ENCODE measurements at places on chromosomes 16 and 17.

DNA sequence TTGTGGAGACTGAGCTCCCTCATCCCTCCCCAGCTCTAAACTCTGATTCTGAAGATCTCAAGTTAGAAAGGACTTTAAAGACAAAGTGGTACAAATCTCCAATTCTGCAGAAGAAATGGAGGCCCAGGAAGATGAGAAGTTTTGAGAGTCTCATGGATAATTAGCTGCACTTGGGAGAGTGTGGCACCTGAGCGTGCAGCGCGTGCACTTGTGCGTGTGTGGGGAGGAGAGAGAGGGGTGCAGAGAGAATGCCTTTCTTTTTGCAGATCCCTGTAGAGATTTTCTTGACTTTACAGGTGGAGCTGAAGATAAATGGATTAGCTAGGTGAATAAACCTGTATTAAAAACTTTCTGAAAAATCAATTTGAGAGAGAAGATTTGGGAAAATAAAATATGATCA, 14.8 kb upstream of the AKTIP start:
- DNase-seq: no peak

DNA sequence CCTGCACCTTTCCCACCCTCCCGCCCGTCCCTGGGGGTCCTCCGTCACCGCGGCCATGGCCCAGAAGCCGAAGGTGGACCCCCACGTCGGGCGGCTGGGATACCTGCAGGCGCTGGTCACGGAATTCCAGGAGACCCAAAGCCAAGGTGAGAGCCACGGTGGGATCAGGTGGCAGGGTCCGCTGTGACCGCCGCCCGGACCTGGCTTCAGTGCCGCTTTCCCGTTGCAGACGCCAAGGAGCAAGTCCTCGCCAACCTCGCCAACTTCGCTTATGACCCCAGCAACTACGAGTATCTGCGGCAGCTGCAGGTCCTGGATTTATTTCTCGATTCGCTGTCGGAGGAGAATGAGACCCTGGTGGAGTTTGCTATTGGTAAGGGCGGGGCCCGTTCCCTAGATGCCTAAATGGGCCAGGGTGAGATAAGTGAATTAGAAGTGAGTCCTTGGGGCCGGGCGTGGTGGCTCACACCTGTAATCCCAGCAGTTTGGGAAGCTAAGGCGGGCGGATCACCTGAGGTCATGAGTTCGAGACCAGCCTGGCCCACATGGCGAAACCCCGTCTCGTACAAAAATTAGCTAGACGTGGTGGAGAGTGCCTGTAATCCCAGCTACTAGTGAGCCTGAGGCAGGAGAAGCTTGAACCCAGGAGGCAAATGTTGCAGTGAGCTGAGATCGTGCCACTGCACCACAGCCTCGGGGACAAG, 617 bp downstream of the ARMC7 start:
- no peak for DNase-seq

DNA sequence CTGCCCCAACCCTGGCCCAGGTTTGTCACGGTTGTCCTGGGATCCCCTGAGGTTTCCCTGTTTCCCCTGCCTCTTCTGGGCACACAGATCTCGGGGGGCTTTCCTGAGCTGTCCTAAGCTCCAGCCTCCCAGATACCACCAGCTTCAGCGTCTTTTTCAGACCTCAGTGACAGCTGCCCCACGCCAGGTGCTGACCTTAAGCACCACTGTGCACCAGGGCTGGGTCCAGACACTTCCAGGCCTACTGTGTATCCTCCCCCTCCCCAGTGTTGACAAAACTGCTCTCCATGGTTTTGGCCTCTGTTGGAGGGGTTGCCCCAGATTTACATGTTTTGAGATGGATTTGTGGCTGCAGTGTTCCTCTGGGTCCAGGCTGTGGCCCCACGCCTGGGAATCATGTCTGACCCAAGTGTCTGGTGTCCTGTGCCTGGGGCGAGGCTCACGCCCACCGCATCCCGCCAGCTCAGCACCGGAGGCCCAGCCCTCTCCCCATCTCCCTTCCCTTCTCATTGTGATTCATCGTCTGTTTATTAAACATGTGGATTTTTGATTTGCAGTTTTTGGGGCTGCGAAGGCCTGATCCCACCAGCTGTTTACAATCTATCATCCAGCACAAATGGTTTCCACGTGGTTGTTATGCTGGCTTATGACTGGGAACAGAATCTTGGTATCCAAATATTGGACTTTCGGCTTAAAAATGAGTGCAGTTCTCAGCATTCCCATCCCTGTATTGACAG, 82.1 kb downstream of the METRNL start:
- no peak for DNase-seq

DNA sequence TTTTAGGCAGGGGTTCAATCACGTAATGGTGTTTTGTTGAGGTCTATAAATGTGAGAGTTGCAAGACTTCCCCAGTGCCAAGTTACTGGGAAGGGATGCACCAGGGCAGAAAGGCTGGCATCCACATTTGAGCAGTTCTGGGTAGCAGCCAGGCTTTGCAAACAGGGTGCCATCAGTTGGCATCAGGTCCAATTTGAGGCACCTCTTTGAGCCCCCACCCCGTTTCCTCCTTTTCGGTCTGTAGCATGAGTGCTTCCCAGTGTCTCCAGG, 142.6 kb upstream of the CACNG5 start:
- no peak for DNase-seq

- no peak for DNase-seq
Observed at GRCh38 chr17:13922885-13923284, 146.4 kb upstream of the COX10 start.

- peak; percentile 40 for DNase-seq
Observed at GRCh38 chr17:28118362-28118761, 75.9 kb downstream of the NLK start.

- DNase-seq: no peak
Observed at GRCh38 chr16:71528863-71529262, 2.6 kb downstream of the CHST4 start.

- DNase-seq: peak; percentile 86
Observed at GRCh38 chr17:44219616-44220212, at the start of gene UBTF. Gene UBTF (minus strand): TSS chr17:44219675. CDS start chr17:44218229, 1,446 bp downstream.

GRCh38 chr17:8900626-8901585, 33.4 kb upstream of the PIK3R6 start:
- no peak for DNase-seq

DNA sequence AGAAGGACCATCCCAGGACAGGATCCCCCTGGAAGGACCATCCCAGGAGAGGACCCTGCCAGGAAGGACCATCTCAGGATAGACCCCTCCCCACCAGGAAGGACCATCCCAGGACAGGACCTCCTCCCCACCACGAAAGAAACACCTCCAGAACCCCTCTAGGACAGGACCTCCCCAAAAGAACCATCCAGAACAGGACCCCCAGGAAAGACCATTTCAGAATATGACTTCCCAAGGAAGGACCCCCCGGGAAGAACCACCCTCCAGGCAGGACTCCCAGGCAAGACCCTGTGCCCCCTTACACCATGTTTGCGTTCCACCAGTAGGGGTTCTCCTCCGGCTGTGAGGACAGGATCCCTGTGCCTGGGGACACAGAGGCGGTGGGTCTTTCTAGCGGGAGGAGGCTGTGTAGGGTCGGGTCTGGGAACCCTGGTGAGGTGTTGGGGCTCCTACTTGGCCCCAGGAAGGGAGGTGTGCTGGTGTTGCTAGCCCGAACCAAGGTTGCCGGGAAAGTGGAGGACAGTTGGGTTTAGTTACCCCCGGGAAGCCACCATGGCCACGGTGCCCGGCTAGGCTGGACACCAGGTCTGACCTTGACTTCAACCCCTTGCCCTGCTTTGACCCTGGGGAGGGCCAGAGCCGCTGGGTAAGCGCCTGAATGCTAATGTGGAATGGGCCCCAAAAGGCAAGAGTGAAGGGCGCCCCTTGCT, 2.2 kb downstream of the NOTUM start:
- no peak for DNase-seq

DNA sequence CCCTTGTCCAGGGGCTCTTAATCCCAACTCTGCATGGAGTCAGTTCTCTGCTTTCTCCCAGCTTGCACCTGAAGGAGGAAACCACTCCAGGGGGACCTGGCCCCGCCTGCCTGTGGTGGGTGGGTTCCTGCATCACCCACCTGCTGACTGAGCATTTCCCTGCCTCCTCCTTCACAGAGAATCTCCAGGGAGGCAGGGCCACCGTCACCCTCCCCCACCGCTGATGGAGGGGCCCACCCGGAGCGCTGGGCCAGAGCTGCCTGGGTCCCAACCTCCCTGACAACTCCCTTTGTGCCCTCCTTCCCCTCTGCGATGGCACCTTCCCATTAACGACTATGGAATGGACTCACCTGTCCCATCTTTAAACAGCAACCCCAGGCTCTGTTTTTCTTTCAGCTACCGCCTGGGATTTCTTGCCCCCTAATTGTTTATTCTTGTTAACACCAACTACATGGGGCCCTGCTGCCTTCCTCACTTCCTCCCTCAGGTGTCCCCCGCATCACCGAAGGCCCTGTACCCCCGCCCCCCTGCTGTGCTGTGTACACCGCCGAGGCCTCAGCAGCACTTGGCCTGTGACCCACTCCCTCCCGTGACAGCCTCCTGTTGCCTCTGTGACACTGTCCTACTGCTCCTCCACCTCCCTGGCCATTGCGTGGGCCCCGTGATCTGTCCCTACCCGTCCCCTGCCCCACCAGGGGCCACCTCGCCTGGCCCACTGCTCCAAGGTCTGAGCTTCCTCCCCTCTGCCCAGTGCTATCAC, 842 bp upstream of the TEDC2 start:
- peak; percentile 31 for DNase-seq

- DNase-seq: no peak
Observed at GRCh38 chr17:68906638-68907037, 48.6 kb downstream of the ABCA8 start.

- DNase-seq: no peak
Observed at GRCh38 chr16:85899444-85899843, 482 bp downstream of the IRF8 start.
